ENCODE measurements at places on chromosomes 11 and 22. TPM values are rescaled to one million over a fixed set of nuclear protein-coding genes. Genes with fewer than 3 reads are reported as not detected.

The FJX1 gene
- 25.2 TPM for total RNA-seq

DNA sequence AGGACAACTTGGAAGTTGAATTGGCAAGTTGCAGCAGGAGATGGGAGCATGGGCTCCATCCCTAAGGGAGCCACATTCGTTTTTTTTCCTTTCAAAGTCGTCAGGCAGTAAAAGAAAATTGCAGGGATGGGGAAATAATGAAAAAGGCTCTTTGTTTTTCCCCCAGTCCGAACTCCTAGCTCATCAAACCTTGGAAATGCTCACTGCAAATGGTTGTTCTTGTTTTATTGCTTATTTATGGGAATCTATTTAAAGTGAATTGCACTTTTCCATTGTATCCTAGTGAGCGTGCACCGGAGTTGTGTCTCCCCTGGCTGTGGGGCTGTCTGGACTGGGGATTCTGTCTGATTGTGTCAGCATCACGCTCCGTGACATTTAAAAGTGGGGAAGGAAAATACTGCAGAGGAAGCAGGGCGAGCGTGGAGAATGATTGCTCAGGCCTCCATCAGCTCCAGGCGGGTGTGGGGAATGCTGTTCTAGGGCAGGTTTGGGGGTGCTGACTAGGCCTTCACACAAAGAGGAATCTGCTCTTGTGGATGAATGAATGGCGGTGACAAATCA, 306.4 kb downstream of the KIRREL3 start:
- DNase-seq = no peak

- no peak for DNase-seq
Observed at GRCh38 chr11:69333879-69334278, 39.9 kb downstream of the MYEOV start.

DNA sequence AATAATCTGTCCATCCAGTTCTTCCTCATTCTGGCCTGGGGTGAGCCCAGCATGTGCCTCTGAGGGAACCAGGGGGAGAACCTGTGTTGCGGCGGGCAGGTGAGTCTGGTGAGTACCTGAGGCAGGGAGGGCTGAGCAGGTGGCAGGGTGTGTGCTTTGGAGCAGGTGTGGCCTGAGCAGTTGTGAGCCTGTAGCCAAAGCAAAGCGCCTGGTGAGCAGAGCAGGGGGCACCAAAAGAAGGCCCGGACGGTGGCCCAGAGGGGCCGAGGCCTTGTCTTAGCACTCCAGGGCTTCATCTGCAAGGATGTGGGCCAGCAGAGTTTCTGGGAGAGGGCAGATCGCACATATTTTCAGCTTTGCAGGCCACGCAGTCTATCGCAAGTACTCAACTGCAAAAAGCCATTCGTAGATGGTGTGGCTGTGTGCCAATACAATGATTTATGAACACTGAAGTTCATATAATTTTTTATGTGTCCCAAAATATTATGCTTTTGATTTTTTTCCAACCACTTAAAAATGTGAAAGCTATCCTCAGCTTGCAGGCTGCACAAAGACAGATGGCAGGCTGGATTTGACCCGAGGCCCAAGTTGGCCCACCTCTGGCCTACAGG, 8.7 kb downstream of the GLB1L2 start:
- no peak for DNase-seq

DNA sequence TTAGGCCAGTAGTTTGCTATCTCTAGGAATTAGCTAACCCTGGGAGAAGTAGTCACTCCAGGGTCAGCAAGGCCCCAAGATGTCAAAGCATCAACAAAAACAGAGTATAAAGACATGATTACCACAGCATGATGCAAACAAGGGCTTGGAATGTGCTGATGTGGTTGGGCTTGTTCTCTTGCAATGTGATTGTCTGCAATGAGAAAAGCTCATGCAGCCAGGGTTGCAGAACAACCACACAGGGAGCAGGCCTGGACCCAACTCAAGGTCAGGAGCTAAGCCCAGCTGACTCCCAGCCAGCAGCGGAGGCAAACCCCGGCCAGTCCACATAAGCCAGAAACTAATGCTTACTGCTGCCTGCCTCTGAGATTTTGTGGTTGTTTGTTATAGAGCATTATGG, 132.4 kb upstream of the ZC3H12C start:
- no peak for DNase-seq

GRCh38 chr11:67309166-67309565, 5.8 kb downstream of the SSH3 start:
- DNase-seq = no peak

DNA sequence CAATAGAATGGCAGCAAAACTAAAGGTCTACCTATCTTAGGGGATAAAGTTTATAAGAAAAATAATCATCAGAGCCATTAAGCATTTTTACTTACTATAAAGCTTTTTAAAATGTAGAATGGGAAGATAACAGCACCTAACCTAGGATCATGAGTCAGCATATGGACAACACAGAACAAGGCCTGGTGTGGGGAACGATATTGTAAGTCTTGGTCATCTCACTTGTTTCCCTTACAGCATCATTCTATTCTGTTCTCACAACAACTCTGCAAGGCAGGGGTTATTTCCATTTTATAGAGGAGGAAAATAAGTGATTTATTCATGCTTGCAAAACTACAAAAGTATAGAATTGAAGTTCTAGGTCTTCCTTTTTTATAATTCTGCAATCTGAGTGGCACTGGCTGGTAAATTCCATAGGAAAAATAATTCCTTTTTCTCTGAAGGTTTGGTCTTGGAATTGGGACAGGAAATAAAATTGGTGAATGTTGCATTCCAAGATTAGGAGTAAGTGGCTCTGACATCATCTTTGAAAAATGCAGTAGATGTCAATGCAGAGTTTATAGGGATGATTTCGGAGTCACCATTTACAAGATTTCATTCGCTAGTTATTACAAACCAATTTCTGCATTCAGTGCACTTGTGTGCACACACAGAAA, 423.0 kb downstream of the DYNC2H1 start:
- DNase-seq = no peak

- no peak for DNase-seq
Observed at GRCh38 chr11:80720295-80720694, 1279.5 kb upstream of the TENM4 start.

GRCh38 chr22:22593250-22593649, 34.2 kb upstream of the PRAME start:
- DNase-seq = no peak

GRCh38 chr11:73969991-73970800, 12.4 kb downstream of the UCP2 start:
- no peak for DNase-seq

- DNase-seq = no peak
Observed at GRCh38 chr11:15568440-15568839, 453.7 kb downstream of the INSC start.

DNA sequence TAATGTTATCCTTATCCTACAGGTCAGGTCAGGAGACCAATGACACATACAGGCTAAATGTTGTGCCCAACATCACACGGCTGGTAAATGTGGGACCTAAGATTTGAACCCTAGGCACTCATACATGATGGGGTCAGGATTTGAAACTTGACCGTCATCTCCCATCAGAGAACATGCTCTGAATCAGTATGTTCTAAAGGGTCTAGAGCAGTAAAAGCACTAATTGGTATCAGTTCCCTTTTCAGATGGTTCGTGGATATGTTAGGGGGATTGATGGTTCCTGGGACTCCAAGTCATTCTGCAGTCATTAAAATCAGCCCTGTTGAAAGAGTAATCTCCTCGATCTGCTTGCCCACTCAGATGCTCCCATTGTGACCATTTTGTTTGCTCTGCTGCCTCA, 65.5 kb downstream of the BMAL1 start:
- no peak for DNase-seq
